ENCODE measurements at places on chromosomes 13 and 19.

GRCh38 chr19:16554776-16555175 lies 12.5 kb upstream of the CHERP start:
- DNase-seq, result no peak

DNA sequence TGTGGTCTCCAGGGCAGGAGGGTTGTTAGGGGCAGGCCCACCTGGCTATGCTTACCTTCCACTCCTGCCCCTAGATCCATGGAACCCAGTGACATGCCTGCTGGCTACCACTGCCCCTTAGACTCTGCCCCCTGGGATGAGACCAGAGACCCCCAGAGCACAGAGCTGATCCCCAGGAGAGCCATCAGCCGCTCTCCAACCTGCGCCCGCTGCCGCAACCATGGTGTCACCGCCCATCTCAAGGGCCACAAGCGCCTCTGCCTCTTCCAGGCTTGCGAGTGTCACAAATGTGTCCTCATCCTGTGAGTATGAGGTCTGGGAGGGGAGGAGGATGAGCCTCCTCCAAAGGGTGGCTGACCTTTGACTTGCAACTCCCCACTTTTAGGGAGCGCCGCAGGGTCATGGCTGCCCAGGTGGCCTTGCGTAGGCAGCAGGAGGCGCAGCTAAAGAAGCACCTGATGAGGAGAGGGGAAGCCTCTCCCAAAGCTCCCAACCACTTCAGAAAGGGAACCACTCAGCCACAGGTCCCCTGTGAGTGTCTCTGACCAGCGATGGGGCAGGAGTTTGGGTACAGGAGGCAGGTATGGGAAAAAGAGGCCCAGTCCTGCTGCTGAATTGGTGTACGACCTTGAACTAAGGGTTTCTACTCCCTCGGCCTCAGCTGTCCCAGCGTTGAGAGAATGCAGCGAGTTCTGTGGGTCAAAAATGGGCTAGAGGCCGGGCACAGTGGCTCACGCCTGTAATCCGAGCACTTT lies 2.7 kb downstream of the DMRTC2 start:
- no peak for DNase-seq

- DNase-seq, result no peak
Measured at GRCh38 chr13:97298816-97299215, 76.7 kb downstream of the MBNL2 start.

DNA sequence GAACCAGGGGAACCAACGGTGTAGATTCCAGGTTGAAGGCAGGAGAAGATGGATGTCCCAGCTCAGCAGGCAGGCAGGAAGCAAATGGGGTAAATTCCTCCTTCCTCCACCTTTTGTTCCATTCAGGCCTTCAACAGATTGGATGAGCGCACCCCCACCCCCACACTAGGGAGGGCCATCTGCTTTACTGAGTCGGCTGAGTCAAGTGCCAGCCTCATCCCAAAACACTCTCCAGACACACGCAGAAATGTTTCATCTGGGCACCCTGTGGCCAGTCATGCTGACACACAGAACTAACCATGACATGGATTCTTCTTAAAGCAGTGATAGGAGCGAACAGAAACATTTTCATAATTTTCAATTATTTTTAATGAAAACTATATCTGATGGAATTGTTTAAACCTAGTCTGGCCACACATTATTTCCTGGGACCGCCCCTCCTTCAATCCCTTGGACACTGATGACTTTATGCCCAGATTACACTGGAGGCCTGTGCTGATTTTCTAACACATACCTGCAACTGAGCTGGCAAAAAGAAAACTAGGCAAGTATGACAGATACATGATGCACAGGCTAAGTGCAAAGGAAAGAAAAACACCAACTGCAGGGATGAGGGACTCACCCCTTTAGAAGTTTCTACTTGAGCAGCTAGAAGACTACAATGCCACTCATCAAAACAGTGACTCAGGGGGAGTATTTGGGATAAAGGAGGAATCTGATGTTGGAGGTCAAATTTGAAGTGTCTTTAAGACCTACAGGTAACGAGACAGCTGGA lies 154.2 kb downstream of the TNFRSF19 start:
- no peak for DNase-seq

- DNase-seq, result no peak
Measured at GRCh38 chr13:47317356-47317755, 420.5 kb upstream of the HTR2A start.

- no peak for DNase-seq
Measured at GRCh38 chr13:107138486-107138885, 570.5 kb upstream of the ARGLU1 start.

- no peak for DNase-seq
Measured at GRCh38 chr13:41370736-41371135, 59.7 kb downstream of the NAA16 start.

GRCh38 chr19:32971012-32971595 lies 654 bp downstream of the CEP89 start:
- DNase-seq, result no peak

Data from activated CD8-positive, alpha-beta memory T cell treated with anti-CD3 and anti-CD28 coated beads for 48 hours (primary cell).